Activated naive CD4-positive, alpha-beta T cell treated with Interleukin-2 at 50 U/mL for 16 hours (primary cell): ENCODE measurements at places on chromosomes 4 and X.

- no peak for DNase-seq
Measured at GRCh38 chr4:125849869-125850268, 535.1 kb downstream of the FAT4 start.

GRCh38 chrX:40773809-40774208 is 38.5 kb upstream of the MED14 start:
- no peak for DNase-seq

GRCh38 chrX:151386838-151387459 is 10.1 kb upstream of the VMA21 start:
- DNase-seq = no peak

- DNase-seq = no peak
Measured at GRCh38 chr4:163588532-163588931, 94.0 kb downstream of the TMA16 start.

GRCh38 chr4:77613267-77613666 is 7.6 kb downstream of the CXCL13 start:
- DNase-seq = no peak

DNA sequence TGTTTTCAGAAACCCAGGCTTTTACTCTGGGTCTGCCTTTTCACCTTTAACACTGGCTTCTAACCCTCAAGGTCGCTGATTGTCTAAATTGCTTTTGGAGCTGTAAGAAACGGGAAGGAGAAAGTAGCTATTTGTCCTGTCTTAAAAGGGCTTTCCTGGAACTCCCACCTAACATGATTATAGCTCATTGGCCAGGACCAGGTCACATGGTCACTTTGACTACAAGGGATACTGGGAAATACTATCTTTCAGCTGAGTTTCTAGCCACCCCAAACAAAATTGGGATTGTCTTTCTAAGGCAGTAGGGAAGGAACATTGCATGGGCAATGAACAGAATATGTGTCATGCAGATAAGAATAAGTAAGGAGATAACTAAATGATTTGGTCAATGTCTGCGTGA is 106.7 kb upstream of the ARHGAP24 start:
- no peak for DNase-seq
